ENCODE measurements at places on chromosomes 2 and 18.

DNA sequence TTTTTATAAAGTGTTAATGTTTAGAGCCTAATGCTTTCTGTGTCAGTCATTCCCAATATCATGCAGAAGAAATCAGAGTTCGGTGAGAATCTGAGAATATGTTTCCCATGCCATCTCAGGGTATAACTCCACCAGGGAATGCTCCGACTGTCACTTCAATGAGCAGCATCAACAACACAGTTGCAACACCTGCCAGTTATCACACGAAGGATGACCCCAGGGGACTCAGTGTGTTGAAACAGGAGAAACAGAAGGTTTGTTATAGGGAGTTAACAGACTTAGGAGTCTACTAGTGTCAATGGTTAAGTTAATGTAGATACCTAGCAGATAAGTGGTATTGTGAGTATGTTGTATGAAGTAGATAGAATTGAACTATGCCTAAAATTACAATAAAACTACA is 31.0 kb downstream of the VAPA start:
- DNase-seq: no peak

DNA sequence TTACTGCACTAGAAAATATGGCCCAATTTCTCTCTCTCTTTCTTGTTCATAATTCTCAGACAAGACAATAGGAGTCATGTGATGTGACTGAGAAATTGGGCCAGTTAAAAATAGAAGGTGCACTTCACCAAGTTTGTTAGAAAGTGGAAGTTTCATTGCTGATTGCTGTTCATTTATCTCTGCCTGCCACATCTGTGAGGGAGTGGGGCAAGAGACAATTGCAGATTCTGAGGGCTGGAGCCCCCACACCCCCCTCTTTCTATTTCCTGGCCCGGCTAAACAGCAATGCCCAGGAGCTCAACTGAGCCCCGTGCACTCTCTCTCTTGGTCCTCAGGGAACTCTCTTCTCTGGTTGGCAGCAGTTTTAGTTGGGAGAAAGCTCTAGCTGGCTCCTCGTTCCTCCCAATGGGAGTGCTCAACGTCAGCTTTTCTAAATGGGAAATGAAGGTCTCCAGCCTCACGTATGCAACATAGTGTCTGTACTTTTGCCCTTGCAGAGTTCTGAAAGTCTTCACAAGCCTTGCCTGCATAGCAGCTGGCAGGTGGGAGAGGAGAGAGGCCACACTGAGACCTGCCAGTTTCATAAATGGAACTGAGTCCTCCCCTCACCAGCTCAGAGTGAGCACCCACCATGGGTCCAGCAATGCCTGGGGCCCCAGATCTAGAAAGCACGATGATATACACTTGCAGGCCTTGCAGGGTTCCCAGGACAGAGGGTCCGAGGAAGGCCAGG is 115.7 kb downstream of the MYCN start:
- DNase-seq: no peak

- DNase-seq: no peak
Measured at GRCh38 chr2:220847006-220847405, 725.1 kb downstream of the EPHA4 start.

DNA sequence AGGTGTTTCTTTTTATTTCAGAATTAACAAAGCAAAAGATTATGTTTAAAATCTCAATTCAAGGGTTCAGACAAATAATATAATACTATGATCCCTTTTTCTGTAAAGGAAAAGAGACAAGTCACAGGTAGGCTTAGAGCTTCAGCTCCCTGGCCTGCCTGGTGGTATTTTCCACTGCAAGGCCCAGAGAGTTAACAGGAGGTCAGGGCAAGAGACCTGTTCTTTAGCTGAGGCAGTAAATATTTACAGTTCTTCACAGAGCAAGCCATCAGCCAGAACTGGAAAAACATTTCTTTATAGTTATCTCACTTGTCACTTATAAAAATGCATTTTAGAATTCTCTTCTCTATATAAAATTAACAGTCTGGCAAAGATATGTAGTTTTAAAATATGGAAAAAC is 70.1 kb downstream of the EPG5 start:
- DNase-seq: no peak

DNA sequence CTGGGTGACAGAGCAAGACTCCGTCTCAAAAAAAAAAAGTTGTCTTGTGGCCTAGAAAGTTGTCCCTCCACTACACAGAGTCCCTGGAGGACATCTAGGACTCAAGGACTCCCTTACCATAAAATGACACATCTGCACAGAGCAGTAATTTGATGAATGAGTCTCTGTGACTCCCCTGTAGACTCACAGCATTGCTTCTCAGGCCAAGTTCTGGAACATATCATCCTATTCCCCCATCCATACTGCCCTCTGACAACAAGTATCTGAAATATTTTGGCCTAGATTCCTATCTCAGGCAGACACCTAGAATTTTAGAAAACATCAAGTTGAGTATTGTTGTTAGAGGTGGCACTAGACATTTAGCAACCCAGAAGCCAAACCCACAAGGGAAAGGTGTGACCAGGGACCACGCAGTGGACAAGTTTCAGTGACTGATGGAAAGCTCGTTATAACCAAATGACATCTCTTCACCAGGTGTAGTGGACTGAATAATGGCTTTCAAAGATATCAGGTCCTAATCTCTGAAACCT is 97.9 kb upstream of the ATP8B1 start:
- no peak for DNase-seq

DNA sequence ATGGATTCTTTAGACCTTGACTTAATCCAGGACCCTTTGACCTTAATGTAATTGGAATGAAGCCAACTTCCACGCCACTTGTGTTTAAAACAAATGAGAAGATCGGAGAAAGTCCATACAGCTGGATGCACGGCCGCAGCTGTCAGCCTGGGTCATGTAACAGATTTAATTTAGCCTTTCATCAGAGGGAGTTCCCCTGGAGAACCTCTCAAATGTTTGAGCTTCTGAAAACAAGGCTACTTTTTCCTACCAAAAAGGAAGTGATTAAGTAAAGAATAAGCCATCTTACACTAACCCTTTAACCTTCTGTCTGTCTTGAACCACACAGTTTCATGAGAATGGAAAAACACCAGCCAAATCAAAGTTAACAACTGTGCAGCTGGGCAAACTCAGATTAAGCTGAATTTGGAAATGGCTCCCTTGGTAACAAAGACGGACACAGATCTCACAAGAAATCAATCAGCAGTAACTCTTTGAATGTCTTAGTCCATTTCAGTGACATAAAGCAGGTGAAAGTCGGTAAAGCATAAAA is 103.6 kb downstream of the DOCK10 start:
- DNase-seq: no peak

DNA sequence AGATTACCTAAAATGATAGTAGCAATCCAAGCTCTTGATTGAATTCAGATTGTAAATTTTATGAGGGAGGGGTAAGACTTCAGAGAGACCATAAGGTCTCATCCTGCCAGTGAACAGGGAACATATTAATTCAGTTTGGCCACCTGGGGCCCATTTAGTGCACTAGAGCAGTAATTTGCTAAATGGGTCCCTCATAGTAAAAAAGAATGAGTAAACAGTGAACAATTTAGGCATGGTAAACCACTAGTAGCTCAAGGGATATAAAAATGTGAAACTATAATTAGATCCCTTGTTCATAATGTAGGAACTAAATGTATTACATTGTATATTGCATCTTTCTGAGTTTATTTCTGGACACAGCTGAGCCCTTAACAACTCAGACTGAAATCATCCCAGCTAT is 4.9 kb upstream of the PHLPP1 start:
- DNase-seq: no peak

- DNase-seq: no peak
Measured at GRCh38 chr18:23181547-23181946, 46.3 kb downstream of the CABLES1 start.

- no peak for DNase-seq
Measured at GRCh38 chr2:172674034-172674967, 61.3 kb upstream of the RAPGEF4 start.

- DNase-seq: no peak
Measured at GRCh38 chr2:24509425-24509824, 18.4 kb downstream of the NCOA1 start.

GRCh38 chr18:74257083-74257482 is 34.7 kb downstream of the CYB5A start:
- DNase-seq: no peak

Data from C1 segment of cervical spinal cord (tissue), 14 donors.